AG04450 (cell line): ENCODE measurements at places on chromosomes 1 and 21. TPM values are rescaled to one million over a fixed set of nuclear protein-coding genes. Genes with fewer than 3 reads are reported as not detected.

DNA sequence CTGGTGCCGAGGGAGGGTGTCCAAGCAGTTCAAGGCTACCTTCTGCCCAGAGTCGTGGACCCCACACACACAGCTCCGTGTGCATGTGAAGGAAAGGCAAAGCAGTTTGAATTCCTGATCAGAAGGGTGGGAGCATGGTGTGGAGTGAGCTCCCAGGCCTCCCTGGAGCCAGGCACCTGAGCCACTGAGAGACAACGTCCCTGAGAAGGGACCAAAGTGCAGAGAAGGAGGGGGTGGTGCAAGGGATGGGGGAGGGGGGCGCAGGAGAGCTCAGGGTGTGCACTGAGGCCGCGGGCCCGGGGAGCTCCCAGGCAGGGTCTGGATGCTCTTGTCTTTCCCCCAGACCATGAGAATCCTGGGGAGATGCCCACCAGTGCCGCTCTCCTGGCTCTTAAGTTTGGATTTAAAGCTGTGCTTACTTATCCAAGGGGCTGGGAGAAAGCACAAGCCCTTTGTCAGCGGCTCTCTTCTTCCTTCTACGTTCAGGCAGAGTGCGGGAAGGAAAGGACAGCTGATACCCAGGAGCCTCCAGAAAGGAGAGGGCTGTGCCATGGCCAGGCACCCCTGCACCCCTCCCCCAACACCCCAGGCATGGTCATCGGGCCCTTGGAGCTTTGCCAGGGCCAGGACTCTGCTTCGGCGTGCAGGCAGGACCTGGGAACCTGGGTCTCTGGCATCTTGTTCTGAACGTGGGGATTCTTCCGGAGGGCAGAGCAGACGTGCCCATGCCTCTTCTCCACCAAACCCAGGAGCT, 24.1 kb downstream of the ACTA1 start:
- no peak for DNase-seq

GRCh38 chr1:228316589-228317387, 89.8 kb downstream of the TRIM11 start:
- DNase-seq = no peak

- no peak for DNase-seq
These were observed 28.4 kb downstream of the PARK7 start for GRCh38 chr1:7989762-7990428.

DNA sequence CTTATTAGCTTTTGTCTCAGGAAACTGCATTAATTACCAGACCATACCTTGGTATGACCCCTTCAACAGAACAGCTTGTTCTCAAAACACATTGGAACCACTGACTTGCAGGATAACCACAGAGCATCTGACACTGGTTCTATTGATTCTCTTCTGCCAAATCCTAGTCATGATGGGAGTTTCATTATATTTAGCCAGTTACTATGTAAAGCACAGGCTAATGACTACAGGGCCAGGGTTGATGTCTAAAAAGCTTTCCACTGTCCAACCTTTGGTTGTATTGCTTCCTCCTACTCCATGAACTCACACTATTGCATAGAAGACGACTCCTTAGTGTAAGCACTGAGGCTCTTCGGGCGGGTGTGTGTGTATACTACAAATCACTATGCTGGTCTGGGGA, 3.8 kb downstream of the STMN1 start:
- no peak for DNase-seq

GRCh38 chr1:176854121-176854520, 310.4 kb downstream of the ASTN1 start:
- no peak for DNase-seq

DNA sequence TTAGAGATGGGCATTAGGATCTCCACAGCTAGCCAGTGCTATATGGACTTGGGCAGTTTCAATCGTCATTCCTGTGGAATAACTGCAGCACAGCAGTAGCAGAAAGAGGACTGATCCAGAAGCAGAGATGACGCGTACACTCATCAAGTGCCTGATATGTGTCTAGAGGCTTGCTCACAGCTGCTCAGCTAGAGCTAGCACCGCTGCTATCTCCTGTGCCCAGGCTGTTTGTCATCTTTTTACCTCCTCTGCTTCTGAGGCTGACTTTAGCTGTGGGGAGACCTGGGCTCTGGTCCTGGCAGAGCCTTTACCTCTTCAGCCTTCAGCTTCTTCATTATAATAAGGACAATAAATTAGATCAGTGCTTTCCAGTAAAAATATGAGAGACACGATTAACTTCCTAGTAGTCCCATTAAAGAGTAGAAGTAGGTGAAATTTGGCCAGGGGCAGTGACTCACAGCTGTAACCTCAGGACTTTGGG, 5.3 kb downstream of the TENT5C start:
- DNase-seq = no peak

DNA sequence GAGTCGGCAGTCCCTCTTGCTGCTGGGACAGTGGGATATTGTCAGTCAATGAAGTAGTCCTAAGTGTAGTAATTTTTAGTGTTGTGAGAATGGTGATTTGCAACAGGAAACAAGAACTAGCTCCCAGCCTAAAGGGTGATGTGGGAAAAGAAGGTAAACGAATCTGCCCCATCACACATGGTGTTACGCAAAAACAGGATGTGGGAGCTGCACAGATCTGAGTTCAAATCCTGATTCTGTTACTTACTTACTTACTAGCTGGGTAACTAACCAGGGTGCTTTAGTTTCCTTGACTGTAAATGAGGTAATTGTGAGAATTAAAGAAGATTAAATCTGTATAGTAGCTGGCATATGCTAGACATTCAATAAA, 22.3 kb downstream of the NAV1 start:
- no peak for DNase-seq

DNA sequence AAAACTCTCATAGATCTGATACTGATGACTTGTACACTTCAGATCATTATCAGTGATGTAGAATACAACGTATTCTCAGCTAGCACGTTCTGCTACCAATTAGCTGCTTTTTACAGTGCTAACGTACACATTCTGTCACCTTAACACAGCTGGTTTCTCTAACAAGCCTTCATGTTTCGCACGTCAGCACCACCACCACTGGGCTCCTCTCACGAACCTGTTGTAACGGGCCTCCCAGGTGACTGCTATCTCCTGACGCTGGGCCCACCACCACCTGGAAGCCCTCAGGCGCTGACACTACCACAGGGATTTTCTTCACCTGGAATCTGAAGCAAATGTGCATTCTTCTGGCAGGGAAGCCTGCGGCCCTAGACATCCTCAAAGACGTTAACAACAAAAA, 19.8 kb downstream of the TOMM20 start:
- DNase-seq = no peak

GRCh38 chr21:41801321-41802197, 34.7 kb upstream of the RIPK4 start:
- no peak for DNase-seq

GRCh38 chr21:20800106-20800505, 198.1 kb upstream of the NCAM2 start:
- DNase-seq = no peak

- no peak for DNase-seq
These were observed 122.8 kb downstream of the ACTL8 start for GRCh38 chr1:17877896-17878295.

DNA sequence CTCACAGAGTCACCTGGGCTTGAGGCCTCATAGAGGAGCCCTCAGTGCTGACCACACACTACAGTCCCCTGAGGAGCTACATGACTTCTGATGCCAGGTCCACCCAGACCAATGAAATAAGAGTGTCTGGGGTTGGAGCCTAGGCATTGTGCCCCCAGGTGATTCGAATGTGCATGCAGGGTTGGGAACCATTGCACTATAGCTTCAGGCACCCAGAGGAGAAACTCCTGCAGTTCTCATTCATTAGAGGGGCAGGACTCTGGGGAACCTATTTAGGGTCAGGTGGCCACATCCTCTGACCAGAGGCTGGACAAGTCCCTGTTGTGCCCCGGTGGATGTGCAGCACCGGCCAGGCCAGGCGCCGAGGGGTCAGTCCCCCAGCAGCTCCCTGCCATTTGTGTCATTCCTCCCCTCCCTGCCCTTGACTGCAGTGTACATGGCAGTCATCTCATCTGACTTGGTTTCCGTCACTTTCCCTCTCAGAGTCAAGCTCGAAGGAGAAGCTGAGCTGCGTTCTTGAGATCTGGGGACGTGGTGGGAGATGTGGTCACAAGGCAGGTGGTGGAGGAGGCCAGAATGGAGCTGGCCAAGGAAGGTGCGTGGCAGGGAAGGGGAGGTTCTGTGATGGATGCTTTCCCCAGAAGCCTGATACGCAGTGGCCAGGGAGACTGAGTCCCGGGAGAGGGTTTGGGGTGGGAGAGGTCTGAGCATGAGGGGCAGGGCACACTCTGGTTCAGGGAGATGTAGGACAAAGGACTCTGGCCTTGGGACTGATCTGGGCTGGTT, 6.4 kb downstream of the CLDN19 start:
- no peak for DNase-seq

GRCh38 chr1:203495845-203496244, 1.9 kb downstream of the OPTC start:
- no peak for DNase-seq

- DNase-seq = no peak
These were observed 4.3 kb upstream of the DPYD start for GRCh38 chr1:97925151-97925550.

- no peak for DNase-seq
These were observed 66.6 kb downstream of the SYT2 start for GRCh38 chr1:202643397-202644218.

- no peak for DNase-seq
These were observed 70.8 kb downstream of the JAK1 start for GRCh38 chr1:64895500-64895899.

DNA sequence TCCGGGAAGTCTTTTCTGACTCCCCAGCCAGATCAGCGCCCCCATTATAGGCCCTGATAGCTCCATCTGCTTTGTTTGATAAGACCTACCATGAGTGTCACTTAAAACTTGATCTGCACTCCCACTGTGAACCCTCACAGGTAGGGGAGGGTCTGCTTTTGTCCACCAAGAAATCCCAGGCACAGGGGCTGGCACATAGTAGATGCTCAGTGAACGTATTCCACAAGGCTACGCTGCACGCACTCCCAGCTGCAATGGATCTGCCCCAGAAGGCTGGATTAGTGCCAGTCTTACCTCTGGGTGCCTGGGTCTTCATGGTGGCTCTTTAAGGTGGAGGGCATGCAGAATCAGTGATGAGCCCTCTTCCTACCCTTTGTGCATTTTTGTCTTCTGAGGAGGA, 447.1 kb downstream of the PTPRU start:
- DNase-seq = no peak

- DNase-seq = no peak
These were observed 854.4 kb downstream of the LTN1 start for GRCh38 chr21:28138272-28138671.

DNA sequence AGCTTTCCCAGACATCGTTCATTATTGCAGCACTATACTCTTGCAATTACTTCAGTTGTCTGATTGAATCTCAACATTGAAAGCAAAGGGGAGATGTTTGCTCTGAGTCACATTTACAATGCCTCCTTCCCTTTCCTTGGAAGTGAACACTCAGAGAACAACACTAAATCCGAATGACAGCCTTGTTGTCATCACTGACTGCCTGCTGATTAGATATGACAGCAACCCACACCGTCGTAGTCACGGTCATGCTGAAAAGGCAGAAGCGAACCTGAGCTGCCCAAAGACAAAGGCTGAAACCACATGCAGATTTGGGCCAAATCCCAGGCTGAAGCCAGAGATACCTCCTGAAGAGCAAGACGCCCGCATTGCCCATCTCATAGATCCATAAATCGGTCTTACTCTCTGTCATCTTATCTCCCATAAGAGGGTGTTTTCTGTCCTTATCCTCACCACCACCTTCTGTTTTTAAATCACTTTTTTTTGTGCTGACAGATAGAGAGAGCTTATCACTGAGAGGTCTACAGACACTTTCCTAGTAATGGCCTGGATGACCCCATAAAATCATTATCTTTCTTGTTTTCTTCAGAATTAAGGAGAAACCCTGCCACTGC, 47.5 kb downstream of the TMCO4 start:
- DNase-seq = no peak

DNA sequence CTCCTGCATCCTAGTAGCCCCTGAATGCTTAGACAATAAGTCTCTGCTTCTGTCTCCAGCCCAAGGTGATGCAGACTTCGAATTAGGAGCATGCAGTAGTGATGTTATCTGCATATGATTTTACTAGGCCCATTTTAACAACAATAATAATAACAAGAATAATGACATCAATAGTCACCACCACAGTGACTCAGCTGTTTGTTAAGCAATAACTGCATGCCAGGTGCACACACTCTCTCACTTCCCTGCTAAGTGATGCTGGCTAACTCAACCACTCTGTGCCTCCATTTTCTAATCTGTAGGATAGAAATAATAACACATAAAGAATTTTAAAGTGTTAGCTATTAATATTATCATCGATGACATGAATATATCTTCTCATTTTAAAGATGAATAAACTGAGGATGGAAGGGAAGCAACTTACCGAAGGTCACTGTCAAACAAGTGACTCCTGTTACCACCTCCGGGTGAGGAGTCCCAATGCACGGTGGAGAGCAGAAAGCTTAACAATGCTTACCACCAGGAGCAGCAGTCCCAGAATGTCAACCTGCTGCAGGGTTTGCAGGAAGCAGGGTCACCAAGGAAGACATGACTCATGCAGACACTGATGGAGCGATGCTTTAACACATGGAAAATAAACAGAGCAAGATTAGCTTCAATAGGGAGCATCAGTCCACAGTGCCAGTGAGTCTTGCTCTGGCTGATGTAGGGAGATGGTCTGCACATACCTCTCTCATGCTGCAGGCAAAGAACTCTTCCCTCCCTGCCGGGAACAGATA, 290.2 kb downstream of the SPATA17 start:
- DNase-seq = no peak

GRCh38 chr1:88877911-88878310, 13.5 kb downstream of the GTF2B start:
- no peak for DNase-seq

- DNase-seq = no peak
These were observed 4.9 kb downstream of the TMCO2 start for GRCh38 chr1:40252601-40253000.

- DNase-seq = no peak
These were observed 39.1 kb upstream of the PADI1 start for GRCh38 chr1:17165823-17166222.

GRCh38 chr1:218823291-218823900, 350.3 kb upstream of the LYPLAL1 start:
- peak; percentile 65 for DNase-seq

DNA sequence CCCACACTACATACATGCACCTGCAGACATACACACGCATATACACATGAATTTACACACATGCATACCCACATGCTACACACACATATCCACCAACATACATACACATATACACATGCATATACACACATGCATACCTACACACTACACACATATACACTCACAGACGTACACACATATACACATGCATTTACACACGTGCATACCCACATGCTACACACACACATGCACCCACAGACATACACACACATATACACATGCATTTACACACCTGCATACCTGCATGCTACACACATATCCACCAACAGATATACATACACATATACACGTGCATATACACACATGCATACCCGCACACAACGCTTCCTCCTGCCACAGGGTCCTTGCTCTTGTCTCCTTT, 61.2 kb upstream of the SLC25A33 start:
- no peak for DNase-seq

Gene BCAN
- polyA plus RNA-seq = 0.05 TPM in 1 of 2 replicates, not detected in the other

Gene PTCH2
- polyA plus RNA-seq = 0.20 and 0.36 TPM in 2 replicates

Gene OR2L3
- not detected in 2 replicates for polyA plus RNA-seq

Gene CD1C
- polyA plus RNA-seq = not detected in 2 replicates

Gene GPR3
- 1.3 and 1.7 TPM in 2 replicates for polyA plus RNA-seq

Gene LRRC3
- 0.10 and 0.14 TPM in 2 replicates for polyA plus RNA-seq

Gene PIGR
- not detected in 2 replicates for polyA plus RNA-seq

Gene SPRR2E
- not detected in 2 replicates for polyA plus RNA-seq
